Activated naive CD8-positive, alpha-beta T cell treated with anti-CD3 and anti-CD28 coated beads for 36 hours (primary cell): ENCODE measurements at places on chromosomes 2 and 18. TPM values are rescaled to one million over a fixed set of nuclear protein-coding genes. Genes with fewer than 3 reads are reported as not detected.

DNA sequence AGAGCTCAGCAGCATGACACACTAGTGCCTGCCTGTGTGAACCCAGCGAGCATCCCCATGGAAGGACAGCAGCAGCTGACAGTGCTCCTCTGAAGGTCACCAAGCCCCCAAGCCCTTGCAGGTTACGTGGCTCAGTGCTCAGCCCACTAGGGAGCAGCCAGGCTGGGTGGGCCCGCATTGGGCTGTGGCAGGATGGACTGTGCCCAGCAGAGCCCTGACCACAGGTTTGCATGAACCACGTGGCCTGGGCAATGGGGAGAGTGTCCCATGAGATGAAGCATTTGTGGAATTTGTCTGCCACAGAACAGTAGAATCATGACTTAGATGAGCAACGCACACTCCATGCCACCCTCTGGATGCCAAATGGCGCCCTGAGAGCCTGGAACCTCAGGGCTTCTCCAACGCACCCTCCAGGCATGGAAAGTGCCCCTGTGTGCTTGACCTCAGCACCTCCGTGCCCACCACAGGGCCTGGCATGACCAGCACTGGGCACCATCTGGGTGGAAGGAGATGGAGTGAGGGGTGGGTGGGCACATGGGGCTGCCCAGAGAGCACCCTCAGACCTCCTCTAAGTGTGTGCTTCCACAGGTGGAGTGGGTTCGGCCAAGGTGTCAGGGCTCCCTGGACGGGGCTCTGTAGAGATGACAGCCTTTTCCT, 216.1 kb upstream of the RAB6C start:
- no peak for DNase-seq

DNA sequence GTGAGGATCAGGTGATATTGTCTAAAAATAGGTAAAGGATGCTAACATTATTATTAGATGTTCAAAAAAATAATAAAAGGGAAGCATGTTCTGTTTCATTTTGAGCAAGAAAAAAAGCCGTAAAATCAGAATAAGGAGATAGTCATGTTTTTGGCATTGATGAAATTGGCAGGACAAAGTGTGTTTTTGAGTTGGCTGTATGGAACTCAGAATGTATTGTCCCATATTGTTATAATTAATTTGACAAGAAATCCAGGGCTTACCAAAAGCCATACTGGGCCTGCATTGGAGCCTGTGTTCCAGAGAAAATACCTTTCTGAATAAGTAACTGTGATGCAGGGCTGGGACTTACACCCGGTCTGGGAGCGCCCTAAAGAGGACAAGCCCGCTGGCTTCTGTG, 232.0 kb downstream of the AGAP1 start:
- no peak for DNase-seq

- peak; percentile 60 for DNase-seq
Observed at GRCh38 chr2:241636182-241637017, 558 bp downstream of the THAP4 start.

GRCh38 chr2:153823880-153824279, 47.8 kb upstream of the GALNT13 start:
- no peak for DNase-seq

- DNase-seq: peak; percentile 59
Observed at GRCh38 chr2:85132834-85133637, at the start of gene TCF7L1. TSS of gene TCF7L1 (plus strand) at chr2:85133392. CDS start at chr2:85133685, 293 bp downstream.

- no peak for DNase-seq
Observed at GRCh38 chr2:180604077-180604476, 376.3 kb upstream of the UBE2E3 start.

- peak; percentile 53 for DNase-seq
Observed at GRCh38 chr18:51235009-51235789, 37.7 kb upstream of the MEX3C start.

GRCh38 chr2:64522843-64523428, 1.2 kb upstream of the AFTPH start:
- DNase-seq: peak; percentile 60

INPP5D gene
- total RNA-seq: 41.8 TPM

FSHR gene
- not detected for total RNA-seq

OBSL1 gene
- total RNA-seq: 1.7 TPM

TXNDC2 gene
- not detected for total RNA-seq

SGPP2 gene
- total RNA-seq: 3.1 TPM

CFC1 gene
- not detected for total RNA-seq

LHCGR gene
- total RNA-seq: not detected
